Activated T-cell treated with anti-CD3 and anti-CD28 coated beads, Interleukin-2, amount 50 U/mL, for 48 hours (primary cell): ENCODE measurements at places on chromosomes 7 and 10.

- no peak for DNase-seq
These were observed 6.7 kb upstream of the RASGEF1A start for GRCh38 chr10:43273543-43273942.

DNA sequence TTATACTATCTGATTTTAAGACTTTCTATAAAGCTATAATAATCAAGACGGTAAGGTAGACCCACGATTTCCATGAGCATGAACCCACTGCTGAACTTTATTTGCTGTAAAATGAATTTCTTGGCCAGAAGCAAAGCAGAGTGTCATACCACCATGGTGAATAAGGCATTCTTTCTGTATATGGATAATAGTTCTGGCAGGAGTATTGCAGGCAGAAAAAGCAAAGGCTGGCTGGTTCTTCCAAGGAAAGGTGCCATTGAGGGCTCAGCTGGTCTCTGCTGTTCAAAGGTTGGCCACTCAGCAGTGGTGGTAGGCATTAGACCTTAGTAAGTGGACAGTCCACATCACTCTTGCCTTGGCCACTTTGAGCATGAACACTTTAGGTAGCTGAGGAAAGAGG lies 104.1 kb upstream of the KCNMA1 start:
- no peak for DNase-seq

DNA sequence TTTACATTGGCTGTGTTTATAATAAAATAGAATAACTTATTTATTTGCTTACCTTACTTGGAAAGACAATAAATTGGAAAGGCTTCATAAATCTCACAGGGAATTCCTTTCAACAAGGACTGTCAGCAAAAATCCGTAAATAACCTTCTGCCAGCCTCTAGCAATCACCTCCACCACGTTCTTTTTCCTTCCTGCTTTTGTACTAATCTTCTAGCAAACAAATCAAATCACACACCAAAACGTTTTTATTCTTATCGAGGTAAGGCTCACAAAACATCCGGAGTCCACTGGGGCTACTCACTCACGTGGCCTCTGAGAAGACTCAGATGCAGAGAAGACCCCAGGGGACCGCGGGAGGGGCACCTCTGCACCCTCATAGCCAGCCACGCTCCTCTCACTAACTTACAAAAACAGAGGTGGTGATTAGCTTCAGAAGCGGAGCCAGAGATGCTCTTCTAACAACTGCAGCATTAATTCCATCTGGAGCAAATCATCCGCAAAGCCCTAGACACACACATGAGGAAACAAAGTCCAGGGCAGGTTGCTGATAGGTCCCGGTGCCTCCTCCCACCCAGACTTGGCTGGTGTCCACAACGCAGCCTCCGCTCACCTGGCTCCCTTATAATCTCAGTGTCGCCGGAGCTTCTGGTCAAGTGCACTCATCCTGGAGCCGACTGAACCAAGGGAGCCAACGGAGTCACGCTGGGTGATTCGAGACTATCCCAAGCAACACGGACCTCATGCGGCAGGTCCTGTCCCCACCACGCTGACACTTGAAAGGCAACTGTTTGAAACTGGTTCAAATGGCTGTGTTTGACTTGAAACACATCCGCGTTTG lies 22.5 kb downstream of the CTBP2 start:
- no peak for DNase-seq

DNA sequence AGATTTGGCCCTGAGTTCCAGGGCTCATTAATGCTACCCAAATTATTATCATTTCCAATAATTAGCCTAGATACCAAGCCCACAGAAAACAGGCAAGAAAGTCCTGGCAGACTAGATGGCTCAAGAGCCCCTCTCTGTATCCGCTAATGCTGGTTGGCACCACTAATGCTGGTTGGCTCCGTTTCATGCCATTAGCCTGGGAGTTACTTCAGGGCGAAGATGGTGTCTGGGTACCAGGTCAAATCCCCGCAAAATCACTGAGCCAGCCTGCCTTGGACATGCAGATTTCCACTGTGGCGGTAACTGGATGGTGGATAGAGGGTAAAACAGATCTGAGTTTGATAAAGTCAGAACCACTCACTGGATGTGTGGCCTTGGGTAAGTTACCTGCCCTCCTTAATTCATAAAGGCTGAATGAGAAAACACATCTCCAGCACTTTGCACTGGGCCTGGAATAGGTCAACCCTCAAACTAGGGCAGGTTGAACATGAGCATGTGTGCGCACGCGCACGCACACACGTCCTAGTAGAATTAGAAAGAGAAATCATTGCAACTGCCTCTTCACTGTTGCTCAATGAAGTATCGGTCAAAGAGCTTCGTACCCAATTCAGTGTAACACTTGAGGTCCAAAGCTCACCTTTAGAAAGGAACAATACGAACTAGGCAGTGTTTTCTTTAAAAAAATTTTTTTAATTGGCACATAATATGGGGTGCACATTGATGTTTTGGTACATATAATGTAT lies 91.5 kb downstream of the PRPF18 start:
- DNase-seq, result no peak

DNA sequence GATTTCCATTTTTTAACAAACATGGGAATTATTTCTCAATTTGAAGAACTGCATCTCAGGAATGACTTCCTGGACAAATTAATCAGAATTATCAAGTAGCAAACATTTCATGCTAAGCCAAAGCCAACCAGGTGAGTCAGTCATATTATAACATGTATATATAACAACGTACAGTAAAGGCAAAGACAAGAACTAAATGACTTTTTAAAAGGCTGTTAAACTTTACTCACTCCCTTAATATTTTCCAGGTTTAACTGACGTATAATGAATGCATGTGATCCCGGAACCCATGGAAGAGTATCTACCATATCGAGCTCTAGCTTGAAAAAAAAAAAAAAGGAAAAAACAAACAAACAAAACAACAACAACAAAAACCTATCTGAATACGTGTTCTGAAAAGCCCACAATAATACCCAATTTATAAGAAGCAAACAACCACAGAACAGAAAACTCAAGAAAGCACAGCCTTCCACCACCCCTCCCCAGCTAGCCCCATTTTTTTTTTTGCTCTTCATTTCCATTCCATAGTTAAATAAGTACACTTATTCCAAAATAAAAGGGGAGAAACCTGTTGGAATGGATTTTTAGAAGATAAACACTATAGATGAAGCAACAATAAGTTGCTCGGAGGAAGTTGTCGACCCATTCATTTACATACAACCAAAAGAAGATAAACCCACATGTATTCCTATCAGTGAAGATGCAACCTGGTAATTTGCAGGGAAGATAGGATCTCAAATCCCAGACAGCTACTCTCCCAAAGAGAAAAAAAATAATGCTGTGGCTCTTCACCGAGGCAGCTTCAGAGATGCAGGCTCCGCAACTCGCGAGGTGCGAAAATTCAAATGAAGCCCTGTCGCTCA lies 537 bp downstream of the NAPEPLD start:
- DNase-seq, result no peak

GRCh38 chr7:148241700-148242293 lies 348.8 kb upstream of the C7orf33 start:
- no peak for DNase-seq

DNA sequence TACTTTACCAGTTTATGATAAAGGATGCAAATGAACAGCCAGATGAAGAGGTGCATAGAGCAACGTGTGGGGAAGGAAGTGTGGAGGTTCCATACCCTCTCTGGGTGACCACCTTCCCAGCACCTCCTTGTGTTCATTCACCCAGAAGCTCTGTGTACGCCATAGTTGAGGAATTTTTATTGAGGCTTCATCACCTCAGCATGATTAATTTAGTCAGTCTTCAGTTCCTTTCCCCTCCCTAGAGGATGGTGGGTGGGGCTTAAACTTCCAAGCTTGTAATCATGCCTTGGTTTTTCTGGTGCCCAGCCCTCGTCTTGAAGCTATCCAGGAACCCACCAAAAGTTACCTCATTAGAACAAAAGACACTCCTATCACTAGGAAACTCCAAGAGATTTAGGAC lies 162.7 kb downstream of the PLCE1 start:
- no peak for DNase-seq

GRCh38 chr10:102673819-102674511 lies 29.7 kb downstream of the TRIM8 start:
- peak; percentile 73 for DNase-seq

DNA sequence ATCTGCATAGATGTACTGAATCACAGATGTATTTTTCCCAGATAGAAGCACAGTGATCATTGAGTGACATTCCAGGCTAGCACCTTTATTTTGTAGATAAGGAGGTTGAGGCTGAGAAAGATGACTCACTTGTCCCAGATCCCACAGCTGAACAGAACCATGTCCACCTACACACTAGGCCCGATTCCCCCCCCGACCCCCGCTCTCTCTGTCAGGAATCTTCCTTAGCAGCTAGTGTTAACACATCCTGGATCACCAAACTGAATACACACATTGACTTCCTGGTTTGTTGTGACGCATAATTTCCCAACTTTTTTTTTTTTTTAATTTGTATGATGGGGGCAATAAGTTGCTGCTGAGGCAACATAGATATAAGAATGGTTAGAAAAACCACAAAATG lies 5.2 kb downstream of the SFMBT2 start:
- no peak for DNase-seq

- DNase-seq, result no peak
These were observed 18.6 kb downstream of the ST7 start for GRCh38 chr7:116971869-116972268.

DNA sequence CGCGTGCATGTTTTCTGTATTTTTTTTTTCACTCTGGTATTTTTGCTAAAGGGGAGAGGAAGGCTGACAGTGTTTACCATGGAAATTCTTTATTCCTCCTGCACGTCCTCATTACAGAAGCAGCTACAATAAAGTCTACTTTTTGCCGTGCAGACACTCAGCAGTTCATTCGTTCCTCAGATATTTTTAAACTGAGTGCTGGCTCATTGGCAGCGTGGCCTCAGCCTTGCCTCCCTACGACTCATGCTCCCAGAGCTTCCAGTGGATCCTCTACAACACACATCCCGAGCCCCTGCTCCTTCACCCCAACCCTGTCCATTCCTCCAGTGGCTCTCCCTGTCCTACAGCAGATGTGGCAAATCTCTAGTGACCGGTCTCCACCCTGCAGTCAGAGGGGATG lies 239.2 kb upstream of the ZMIZ1 start:
- DNase-seq, result no peak

GRCh38 chr10:62056219-62056618 lies 154.7 kb downstream of the ARID5B start:
- no peak for DNase-seq

DNA sequence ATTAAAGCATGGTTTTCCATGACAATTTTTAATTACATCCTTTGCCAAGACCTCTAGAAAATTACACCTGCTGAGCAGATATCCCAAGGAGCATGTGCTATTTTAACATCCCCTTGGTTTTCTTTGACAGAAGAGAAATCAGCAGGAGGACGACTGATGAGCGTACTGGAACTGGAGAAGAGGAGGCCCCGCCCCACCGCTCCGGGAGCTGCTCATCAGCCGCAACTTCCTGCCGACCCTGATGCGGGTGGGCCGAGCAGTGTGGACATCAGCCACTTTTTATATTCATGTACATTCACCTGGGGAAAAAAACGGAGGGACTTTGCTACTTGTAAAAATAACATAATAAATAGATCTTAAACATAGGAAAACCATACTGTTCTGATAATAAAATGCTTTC lies 54.2 kb downstream of the CDC123 start:
- DNase-seq, result no peak

GRCh38 chr7:140054751-140055150 lies 8.0 kb downstream of the PARP12 start:
- no peak for DNase-seq

DNA sequence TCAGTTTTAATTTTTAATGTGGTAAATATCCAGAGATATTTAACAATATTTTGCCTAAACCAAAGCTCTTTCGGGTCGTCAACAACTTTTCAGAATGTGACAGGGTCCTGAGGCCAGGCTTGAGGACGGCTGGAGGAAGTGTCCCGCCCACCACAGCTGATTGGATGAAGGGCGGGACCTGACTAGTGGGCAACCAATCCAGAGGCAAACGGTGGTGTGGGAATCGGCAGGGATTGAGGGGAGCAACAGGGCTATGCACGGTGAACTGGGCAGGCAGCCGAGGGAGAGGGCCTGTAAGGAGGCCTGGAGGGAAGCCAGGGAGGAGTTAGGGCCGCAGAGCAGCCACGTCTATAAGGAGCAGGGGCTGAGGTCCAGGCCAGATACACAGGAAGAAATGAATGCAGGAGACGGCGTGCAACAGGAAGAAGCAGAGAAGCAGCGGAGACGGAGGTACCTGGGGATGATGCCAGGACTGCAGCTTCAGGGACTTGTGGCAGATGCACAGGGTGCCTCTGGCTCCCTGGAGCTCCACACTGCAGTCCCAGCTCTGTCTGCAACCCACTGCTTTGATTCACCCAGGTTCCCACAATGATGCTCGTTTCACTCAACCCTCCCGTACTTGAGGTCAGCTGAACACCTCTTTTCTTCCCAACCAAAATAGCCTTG lies 46.1 kb upstream of the ZMIZ1 start:
- no peak for DNase-seq

- DNase-seq, result no peak
These were observed 105.8 kb downstream of the BMPER start for GRCh38 chr7:34011017-34011695.

DNA sequence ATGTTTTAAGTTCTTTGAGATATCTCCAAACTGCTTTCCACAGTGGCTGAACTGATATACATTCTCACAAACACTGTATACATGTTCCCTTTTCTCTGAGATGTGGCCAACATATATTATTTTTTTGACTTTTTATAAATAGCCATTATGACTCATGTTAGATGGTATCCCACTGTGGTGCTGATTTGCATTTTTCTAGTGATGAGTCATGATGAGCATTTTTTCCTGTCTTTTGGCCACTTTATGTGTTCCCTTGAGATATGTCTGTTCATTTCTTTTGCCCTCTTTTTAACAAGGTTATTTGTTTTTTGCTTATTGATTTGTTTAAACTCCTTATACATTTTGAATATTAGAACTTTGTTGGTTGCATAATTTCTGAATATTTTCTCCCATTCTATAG lies 1055.1 kb downstream of the NXPH1 start:
- DNase-seq, result no peak

- no peak for DNase-seq
These were observed 207.7 kb downstream of the PTN start for GRCh38 chr7:137135654-137136350.

DNA sequence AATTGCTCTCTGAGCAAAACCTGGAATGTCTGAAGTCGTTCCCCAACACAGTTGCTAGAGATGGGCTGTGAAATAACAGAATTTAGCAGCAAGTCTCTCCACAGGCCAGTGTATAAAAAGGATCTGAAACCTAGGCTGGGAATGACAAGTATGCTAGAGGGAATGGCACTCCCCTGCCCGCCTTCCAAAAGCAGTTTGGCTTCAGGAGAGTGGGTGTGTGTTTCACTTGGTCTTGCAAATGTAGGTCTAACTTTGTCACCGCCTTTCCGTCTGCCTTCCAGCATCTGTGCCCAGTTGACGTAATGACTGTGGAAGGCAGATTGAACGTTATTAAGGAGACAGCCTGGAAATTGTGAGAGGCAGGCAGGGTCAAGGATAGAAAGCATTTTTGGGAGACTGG lies 18.0 kb upstream of the MTURN start:
- no peak for DNase-seq
